BJ (cell line): ENCODE measurements at places on chromosomes 3 and 15.

GRCh38 chr15:41961001-41961518, 11.3 kb downstream of the EHD4 start:
- no peak for DNase-seq

DNA sequence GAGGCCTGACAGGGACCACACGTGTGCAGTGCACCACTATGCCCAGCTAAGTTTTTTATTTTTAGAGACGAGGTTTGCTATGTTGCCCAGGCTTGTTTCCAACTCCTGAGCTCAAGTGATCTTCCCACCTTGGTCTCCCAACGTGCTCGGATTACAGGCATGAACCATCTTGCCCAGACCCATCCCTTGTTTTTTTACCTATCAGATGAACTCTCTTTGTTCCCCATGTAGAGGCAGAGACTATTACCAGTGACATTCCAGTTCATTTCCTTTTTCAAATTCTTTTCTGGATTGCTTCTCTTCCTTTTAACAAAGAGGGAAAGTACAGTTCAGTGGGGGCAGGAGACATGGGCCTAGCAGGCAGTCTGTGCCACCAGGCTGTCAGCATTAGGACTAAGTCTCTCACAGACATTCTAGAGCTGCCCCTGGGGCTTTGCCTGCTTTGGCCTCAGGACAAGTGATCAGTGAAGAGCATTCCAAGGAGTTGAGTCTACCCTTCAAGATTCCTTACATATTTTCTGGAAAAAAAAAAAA, 103.5 kb upstream of the SLC7A14 start:
- DNase-seq = peak; percentile 81

DNA sequence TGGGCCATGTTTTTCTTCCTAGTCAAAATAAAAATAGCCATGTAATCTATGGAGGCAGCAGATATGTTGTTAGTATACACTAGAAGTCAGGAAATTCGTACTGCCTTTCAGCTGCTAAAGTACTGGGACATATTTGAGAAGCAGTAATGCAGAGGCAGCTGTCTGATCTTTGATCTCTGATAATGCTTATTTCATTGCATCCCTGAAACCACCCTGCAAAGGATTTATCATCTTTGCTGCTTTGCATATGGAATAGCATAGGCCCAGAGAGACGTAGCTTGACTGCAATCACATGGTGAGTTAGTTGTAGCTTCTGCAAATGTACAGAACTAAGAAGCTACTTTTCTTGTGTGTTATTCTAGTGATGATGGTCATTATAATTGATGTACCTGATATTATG, 52.4 kb downstream of the RBM6 start:
- DNase-seq = no peak

DNA sequence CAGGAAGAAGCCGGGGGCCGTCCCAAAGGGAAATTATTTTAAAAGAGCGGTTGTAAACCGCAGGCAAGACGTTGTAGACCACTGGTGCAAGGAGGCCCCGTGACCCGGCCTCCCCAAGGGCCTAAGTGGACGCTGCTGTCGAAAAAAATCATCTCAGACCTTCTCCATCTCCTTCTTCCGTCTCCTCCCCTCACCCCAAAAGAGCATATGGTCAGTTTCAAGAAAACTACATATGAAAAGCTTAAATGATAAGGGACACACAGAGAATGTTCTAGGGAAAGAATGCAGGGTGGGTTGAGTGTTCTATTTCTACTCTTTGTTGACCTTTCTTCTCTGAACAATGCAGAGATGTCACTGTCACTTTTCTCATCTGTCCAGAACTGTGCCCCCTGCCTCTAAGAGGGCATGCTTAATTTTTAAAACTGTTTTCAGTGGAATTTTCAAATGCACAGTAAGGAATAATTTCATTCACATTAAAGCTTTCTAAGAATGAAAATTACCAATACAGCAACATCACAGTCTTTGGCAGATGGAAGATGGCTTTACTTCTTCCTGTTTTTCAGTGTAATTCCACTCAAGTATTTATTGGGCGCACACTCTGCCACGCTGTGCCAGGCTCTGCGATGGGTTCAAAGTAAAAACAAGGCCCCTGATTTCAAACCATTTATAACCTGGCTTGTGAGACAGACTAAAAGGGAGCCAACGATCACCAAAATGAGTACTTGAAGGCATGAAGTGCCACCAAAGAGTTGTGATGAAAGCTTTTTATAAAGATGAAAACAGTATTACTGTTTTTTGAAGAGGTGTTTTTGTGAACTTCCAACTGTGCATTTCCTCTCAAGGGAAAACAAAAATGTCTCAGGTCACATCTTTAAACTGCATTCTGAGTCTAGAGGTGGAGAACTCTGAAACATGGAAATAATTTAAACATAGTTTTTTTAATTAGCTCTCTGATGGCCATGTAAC, 891 bp upstream of the TOP2B start:
- DNase-seq = no peak

- DNase-seq = no peak
These were observed 23.6 kb downstream of the GABRA5 start for GRCh38 chr15:26890451-26890850.

- no peak for DNase-seq
These were observed 16.8 kb upstream of the ESYT3 start for GRCh38 chr3:138417559-138417982.

- peak; percentile 5 for DNase-seq
These were observed 489.2 kb upstream of the UBE2E2 start for GRCh38 chr3:22713936-22714335.

- no peak for DNase-seq
These were observed 34.1 kb downstream of the NGLY1 start for GRCh38 chr3:25749031-25749581.

DNA sequence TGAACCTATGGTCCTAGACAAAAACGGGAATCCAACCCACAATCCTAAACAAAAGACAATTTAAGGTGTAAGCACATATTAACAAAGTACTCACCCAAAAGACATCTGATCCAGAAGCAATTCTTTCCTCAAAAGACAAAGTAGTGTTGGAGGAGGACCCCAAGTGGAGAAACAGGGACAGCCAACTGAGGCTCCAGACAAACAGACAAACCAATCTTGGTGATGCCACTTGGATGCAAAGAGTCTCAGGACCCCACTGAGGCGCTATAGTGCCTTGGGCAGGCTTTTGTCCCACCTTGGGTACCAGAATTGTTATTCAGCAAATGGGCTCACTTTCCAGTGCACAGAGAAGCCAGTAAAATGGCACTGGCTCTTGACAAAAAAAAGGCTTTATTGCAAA, 613.8 kb downstream of the DIPK2A start:
- no peak for DNase-seq

GRCh38 chr3:56321892-56322291, 146.4 kb downstream of the ERC2 start:
- no peak for DNase-seq

- DNase-seq = no peak
These were observed 24.0 kb upstream of the TEX9 start for GRCh38 chr15:56341201-56341600.

GRCh38 chr15:68275165-68275746, 2.3 kb upstream of the FEM1B start:
- no peak for DNase-seq

DNA sequence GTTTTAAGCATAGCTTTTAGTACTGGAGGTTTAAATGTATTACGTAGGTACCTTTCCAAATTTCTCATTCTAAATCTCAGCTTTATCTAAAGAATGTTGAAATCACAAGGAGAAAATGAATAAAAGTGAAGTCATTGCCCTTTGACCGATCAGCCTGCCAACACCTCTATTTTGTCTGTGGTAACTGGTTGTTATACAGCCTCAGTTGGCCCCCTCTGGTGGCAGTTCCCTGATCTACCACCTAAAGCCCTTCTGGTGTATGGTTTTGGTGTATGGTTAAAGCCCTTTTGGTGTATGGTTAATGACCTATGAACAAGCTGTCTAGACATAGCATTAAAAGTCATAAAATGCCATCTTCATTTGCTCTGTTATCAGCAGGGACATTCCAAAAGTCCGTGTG, 378.2 kb upstream of the AZI2 start:
- no peak for DNase-seq

DNA sequence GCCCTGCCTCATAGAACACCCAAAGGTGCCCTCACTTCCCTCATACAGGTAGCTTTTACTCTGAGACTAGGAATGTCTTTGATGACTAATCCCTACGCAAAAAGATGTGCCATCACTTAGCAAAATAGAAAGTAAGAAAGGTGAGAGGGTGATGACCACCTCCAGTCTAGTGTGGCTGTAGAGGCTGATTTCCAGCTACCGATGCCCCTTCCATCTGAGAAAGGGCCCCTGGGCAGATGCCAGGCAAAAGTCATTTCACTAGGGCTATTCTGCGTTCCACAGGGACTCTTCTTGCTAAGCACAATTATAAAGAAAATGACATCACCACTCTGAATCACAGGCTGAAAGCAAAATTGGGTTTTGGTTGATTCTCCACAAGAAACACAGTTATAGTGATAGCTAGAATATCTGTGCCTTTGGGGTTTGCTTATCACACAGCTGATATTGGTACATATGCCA, 77.4 kb downstream of the RBPMS2 start:
- no peak for DNase-seq

DNA sequence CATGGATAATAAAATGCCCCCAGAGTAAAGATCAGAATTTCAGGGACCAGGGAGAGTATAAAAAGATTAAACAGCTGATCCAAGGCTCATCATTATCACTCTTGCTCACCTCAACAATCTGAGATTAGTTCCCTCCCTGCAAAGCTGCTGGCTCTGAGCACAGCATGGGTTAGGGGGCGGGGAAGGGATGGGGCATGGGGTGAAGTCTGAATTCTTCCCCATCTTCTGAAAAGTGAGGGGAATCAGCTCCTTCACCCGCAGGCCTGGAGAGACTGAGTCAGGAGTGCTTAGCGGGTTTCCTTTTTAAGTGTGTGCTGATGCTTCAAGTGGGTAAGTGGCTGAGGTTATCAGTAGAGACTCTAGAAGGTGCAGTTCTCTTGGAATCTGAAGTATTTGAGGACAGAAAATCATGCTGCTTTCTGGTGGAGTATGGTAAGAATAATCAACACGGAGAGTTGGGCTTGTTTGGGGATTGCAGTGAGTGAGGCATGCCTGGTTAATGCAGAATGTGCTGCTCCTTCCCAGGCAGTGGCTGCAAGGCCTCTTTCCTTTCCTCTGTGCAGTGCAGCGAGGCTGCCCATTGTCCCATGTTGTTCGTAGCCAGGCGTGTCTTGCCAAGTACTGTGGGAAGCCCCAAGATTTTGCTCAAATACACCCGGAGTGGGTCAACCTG, 59.2 kb upstream of the TRAK1 start:
- DNase-seq = no peak

GRCh38 chr3:177231242-177231641, 34.0 kb upstream of the TBL1XR1 start:
- DNase-seq = no peak

DNA sequence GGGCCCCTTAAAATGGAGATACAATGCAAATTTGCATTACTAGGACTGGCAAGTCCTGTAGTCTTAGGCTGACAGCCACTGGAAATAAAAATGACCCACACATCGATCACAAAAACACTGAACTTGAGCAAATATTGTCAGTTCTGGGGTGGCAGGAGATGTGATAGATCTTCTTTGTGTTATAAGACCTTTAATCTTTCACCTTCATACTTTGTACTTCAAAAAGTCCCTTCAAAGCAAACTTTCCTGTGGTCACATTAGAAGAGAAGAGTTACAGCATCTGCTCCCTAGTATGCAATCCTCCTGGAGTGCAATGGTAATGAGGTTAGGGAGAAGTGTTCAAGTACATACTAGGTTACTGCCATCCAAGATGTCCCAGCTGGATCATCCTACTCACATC, 149.4 kb upstream of the KCNMB2 start:
- no peak for DNase-seq

GRCh38 chr3:11447584-11448200, 175.5 kb downstream of the ATG7 start:
- DNase-seq = no peak

- DNase-seq = peak; percentile 49
These were observed 47.7 kb upstream of the PLXND1 start for GRCh38 chr3:129654131-129654530.

DNA sequence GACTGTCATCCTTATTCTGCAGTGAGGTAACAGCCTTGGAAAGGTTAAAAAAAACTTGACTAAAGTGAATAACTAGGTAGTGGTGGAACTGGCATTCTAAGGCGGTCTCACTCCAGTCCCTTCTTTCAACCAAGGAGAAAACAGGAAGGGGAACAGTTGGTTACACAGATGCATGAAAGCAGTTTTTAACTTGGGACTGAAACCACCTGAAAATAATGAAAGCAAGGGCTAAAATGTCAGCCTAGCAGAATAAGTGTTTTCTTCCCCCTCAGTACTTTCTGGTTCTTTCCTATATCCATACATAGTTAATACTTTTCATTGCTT, 748 bp upstream of the AVEN start:
- DNase-seq = no peak

- DNase-seq = no peak
These were observed 505.1 kb downstream of the CNTN4 start for GRCh38 chr3:2603692-2604289.

- DNase-seq = no peak
These were observed 97.5 kb downstream of the CHL1 start for GRCh38 chr3:294096-294495.

- DNase-seq = peak; percentile 35
These were observed 456.2 kb downstream of the ZNF385D start for GRCh38 chr3:21294768-21295167.

- DNase-seq = no peak
These were observed 42.2 kb downstream of the C3orf85 start for GRCh38 chr3:109178708-109179107.

- no peak for DNase-seq
These were observed 84.6 kb downstream of the HCN4 start for GRCh38 chr15:73284090-73284716.

DNA sequence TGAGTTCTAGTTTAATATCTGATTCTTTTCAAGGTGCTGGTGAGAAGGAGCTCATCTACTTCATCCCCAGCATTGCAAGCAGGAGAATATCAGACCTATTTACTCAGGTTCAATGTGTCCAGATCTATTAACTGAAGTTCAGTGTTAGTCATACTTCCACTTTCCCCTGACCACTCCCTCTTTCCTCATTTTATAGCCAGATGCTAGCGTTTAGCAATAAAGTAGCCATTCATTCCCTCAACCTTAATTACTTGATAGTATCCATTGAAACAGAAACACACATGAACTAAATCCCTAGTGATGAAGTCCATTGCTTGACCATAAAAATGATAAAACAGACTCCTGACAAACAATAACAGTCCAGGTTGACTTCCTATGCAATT, 60.0 kb downstream of the RPL22L1 start:
- peak; percentile 65 for DNase-seq

- DNase-seq = no peak
These were observed 445.4 kb downstream of the EPHB1 start for GRCh38 chr3:135240426-135240825.

DNA sequence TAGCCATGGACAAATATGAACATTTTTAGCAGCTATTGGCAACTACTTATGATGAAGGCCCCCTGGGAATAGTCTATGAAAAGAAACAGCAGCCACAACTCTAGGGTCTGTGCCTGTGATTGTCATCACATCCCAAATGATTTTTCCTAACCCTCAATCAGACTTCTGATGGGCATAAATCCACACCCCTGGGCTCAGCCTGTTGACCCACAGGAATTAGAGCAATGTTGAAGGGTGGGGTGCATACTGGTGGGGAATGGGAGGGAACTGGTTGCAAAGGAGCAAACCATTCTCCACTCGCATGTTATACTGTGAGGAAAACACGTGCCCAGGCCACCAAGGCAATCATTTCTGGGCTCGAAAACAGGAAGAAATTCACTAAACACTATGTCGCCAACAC, 106.5 kb upstream of the CTNNB1 start:
- DNase-seq = no peak
